Posterior vena cava (tissue), 2 donors: ENCODE measurements at places on chromosomes 11 and 22. TPM values are rescaled to one million over a fixed set of nuclear protein-coding genes. Genes with fewer than 3 reads are reported as not detected.

OR51E2 gene
- total RNA-seq = 0.57 TPM

DNA sequence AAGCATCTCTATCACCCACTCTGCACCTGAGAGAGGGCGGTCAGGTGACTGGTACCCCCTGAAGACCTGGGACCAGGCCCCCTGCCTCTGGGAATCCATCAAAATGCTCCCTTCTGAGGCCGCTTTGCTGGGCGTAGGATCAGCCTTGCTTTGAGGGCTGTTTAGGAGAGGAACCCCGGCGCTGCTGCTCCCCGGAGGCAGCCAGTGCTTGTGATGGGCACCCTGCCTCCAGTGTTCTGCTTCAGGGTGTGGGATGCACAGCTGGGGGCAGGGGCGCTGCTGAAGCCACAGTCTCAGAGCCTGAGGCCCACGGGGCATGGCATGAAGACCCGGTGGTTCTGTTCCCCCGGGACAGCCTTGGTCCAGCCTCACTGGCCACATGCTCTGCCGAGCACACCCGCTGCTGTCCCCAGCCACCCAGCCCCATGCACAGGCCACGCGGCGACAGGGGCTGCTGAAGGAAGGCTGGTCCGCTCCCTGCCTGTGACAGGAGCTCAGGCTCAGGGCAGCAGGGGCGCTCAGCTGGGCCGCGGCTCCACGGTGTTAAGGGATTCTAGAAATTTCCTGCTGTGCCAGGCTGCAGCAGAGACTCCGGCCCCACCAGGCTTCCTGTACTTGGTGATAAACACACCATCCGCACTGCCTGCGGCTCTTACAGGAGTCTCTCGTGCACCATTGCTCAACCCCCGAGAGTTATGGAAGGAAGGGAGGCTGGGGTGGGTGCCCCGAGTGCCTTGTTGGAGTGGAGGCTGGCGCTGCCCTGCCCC lies 91.0 kb downstream of the KCNQ1 start:
- peak; percentile 80 for DNase-seq

DNA sequence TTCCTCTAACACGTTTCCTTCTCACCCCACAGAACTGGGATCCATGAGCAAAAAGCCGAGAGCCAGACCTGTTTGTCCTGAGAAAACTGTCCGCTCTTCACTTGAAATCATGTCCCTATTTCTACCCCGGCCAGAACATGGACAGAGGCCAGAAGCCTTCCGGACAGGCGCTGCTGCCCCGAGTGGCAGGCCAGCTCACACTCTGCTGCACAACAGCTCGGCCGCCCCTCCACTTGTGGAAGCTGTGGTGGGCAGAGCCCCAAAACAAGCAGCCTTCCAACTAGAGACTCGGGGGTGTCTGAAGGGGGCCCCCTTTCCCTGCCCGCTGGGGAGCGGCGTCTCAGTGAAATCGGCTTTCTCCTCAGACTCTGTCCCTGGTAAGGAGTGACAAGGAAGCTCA lies 24.0 kb downstream of the CD5 start:
- no peak for DNase-seq

- DNase-seq = no peak
Measured at GRCh38 chr11:70028147-70028855, 49.8 kb upstream of the ANO1 start.

GRCh38 chr11:71430166-71430565 lies 18.0 kb downstream of the DHCR7 start:
- DNase-seq = no peak

DNA sequence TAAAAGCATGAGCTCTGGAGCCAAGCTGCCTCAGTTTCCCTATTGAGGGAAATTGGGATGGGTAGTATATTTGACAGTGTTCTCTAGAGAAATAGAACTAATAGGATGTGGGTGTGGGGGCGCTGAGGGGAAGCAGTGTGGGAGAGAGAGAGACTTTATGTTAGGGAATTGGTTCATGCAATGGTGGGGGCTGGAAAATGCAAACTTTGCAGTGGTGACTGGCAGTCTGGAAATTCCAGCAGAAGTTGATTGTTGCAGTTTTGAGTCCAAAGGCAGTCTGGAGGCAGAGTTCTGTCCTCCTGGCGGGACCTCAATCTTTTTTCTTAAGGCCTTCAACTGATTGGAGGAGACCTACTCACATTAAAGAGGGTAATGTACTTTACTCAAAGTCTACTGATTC lies 59.4 kb upstream of the SYT13 start:
- DNase-seq = no peak

DNA sequence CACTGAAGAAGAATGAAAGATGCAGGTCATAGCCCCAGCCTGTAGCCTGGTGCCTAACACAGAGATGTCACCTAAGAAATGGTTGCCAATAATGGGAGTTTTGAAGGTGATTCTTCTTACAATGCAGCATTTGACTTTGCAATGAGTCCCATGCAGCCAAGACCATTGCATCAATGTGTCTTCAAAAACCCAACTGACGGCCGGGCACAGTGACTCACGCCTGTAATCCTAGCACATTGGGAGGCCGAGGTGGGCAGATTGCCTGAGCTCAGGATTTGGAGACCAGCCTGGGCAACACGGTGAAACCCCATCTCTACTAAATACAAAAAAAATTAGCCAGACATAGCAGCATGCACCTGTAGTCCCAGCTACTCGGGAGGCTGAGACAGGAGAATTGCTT lies 89.3 kb upstream of the ASPHD2 start:
- DNase-seq = no peak

DNA sequence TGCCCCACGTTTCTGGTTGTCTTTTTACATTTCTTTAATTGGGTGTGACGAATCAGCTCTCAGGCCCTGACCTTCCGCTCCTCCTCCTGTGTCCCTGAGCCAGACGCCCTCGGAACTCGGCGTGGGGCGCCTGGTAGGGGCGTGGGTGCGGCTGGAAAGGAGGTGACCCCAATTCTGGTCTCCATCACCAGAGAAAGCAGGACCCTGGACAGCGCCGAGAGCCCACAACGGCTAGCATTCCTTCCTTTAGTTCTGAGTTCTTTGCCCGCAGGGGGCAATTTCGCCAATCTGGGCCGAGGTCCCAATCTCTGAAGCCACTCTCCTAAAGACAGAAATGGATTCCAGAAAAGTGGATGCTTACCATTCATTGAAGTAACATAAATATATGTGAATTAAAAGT lies 11.7 kb upstream of the RBMXL2 start:
- DNase-seq = no peak

GRCh38 chr11:8754241-8754640 lies 71.6 kb downstream of the RPL27A start:
- DNase-seq = no peak

MMP27 gene
- 0.14 TPM for total RNA-seq

- DNase-seq = peak; percentile 38
Measured at GRCh38 chr11:61028135-61028729, 56.8 kb downstream of the CD6 start.

- no peak for DNase-seq
Measured at GRCh38 chr11:47251751-47252150, 3.1 kb upstream of the ACP2 start.

SLC35E4 gene
- total RNA-seq = 7.8 TPM

- DNase-seq = peak; percentile 67
Measured at GRCh38 chr11:43789700-43790443, 90.8 kb upstream of the ALKBH3 start.

GRCh38 chr22:41526830-41527799 lies 17.2 kb downstream of the POLR3H start:
- DNase-seq = no peak

GRCh38 chr11:65538915-65539743 lies 14.2 kb downstream of the SCYL1 start:
- DNase-seq = no peak

DNA sequence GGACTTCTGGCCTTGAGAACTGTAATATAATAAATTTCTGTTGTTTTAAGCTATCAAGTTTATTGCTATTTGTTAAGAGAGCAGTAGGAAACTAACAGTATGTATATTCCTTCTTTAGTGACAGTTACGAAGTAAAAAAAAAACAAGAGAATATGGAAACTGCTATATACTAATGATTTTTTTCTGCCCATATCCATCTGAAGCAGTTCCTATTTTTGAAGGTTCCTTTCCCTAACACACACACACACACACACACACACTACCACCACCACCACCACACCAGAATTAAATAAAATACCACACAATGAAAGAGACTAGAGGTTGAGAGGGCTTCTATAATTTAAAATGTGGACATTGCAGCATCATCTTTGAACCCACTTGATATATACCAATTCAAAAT lies 44.4 kb upstream of the CARD18 start:
- DNase-seq = no peak

DNA sequence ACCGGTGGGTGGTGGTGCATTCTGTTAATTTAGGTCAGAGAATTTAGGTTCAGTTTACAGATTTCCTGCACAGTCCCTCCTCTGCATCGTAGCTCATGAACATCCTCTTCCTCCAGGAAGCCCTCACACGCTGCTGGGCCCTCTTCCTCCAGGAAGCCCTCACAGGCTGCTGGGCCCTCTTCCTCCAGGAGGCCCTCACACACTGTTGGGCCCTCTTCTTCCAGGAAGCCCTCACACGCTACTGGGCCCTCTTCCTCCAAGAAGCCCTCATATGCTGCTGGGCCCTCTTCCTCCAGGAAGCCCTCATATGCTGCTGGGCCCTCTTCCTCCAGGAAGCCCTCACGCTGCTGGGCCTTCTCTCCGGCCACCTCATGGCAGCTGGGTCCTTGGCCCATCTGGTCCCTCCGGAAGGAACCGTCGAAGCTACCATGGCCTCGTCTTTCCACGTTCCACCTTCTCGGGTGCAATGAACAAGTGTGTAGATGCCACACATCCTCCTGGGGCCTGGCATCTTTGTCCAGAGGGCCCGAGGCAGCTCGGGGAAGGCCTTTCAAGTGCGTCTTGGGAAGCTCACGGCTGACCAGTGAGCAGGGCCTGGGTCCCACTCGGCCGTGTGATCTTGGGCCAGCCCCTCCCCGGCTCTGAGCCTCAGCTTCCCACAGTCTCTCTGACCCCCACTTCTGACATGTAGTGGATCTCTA lies 58.9 kb upstream of the PPARA start:
- peak; percentile 41 for DNase-seq

GRCh38 chr22:24025475-24025874 lies 14.4 kb downstream of the CABIN1 start:
- DNase-seq = no peak

GRCh38 chr11:118010738-118011461 lies 24.7 kb downstream of the IL10RA start:
- DNase-seq = peak; percentile 90

ARHGAP20 gene
- total RNA-seq = 8.6 TPM

GRCh38 chr11:44507896-44508445 lies 57.5 kb upstream of the CD82 start:
- DNase-seq = no peak

C11orf42 gene
- not detected for total RNA-seq

GNAZ gene
- 34.3 TPM for total RNA-seq

- DNase-seq = peak; percentile 49
Measured at GRCh38 chr22:49205483-49205800, 622.2 kb downstream of the BRD1 start.

DNA sequence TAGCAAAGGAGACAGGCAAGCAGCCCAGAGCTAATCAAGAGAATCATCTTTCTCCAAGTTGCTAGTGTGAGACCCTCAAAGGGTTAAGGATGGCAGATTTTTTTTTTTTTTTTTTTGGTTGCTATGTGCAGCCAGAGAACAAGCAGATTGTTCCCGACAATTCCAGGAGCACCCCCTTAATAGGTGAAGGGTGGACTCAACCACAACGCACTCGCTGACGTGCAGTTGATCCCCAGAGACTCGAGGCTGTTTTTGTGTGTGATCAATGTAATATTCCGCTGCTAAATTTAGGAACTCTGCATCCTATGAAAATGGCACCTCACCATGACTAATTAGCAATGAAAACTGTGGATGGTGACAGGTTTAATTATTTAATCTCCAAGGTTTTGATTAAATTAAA lies 789.0 kb downstream of the KCNA4 start:
- DNase-seq = no peak

GRCh38 chr22:50470491-50470890 lies 4.3 kb downstream of the SBF1 start:
- DNase-seq = no peak

TPBGL gene
- total RNA-seq = 0.67 TPM
